Keratinocyte (primary cell): ENCODE measurements at places on chromosomes 3 and 15. TPM values are rescaled to one million over a fixed set of nuclear protein-coding genes. Genes with fewer than 3 reads are reported as not detected.

DNA sequence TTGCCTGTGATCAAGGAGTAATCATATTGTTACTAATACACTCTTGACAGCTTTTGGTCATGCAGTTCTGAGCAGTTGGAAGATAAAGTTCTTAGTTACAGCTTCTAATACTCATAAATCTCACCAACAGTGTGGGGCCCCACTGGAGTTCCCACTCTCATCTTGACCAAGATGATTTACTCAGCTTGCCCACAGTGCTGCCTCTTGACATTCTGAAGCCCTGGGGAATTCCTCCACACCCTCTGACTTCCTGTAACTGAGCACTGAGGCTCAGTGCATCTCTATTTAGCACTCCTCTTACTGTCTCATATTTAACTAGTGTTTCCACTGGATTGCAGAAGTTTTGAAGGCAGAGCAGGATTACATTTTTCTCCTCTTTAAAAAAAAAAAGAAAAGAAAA, 1.9 kb upstream of the ARL6IP5 start:
- no peak for DNase-seq

DNA sequence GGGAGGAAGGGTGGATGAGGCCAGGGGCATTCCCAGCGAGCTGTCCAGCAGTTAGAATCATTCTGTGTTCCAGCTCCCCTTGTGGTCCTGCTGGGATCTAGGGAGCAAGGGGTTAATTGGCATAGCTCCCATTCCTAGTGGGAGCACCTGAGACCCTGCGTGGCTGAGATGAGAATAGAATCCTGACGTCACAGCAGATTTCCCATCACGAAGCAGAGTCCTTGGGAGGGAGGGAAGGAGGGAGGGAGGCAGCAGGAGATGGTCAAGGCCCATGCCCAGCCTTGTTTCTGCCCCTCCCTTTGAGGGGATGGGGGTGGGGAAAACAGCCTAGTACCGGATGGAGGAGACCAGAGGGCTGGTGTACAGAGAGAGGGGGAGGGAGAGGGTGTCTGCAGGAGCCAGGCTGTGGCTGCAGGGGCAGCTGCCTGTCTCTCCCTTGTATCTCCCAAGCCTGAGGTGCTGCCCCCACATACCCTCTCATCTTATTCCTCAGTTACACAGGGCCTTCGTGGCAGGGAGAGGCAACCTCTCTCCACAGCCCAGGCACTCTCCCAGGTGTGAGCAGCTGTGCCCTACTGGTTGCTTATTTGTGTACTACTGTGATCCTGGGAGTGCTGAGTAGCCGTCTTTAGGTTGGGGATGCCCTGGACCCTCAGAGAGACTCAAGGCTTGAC, 5.4 kb downstream of the TYRO3 start:
- no peak for DNase-seq

DNA sequence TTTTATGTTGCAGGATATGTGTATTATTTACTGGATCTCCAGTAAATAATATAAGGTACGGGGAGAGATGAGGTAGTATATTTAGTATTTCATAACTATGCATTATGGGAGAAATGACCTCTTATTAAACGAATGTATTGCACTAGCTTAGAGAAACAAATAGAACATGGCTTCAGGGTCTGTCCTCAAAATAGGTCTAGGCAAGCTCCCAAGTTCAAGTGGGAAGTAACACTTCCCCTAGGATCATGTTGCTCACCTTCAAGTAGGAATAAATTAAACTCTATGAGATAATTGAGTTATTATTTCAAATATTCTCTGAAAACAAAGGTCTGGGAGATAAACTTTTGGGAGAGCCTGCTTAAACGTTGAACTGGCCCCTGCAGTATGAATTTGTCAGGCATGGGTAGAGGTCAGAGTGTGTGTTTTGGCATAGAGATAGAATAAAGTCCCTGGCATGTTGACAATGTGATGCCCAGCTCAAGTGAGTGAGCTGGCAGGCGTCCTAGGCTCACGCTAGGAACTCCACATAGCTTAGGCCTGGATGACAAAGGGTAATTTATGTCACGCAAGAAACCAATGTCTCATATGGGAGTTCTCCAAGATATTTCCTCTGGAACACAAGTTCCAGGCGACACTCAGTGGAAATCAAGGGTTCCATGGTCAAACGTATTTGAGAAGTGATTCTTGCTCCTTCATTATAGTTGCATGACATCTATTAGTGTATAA, 236.8 kb downstream of the CACNA2D3 start:
- DNase-seq = no peak

ATP13A4 gene
- 0.02 to 0.16 TPM (median 0.13 TPM) in 3 replicates for polyA plus RNA-seq

DNA sequence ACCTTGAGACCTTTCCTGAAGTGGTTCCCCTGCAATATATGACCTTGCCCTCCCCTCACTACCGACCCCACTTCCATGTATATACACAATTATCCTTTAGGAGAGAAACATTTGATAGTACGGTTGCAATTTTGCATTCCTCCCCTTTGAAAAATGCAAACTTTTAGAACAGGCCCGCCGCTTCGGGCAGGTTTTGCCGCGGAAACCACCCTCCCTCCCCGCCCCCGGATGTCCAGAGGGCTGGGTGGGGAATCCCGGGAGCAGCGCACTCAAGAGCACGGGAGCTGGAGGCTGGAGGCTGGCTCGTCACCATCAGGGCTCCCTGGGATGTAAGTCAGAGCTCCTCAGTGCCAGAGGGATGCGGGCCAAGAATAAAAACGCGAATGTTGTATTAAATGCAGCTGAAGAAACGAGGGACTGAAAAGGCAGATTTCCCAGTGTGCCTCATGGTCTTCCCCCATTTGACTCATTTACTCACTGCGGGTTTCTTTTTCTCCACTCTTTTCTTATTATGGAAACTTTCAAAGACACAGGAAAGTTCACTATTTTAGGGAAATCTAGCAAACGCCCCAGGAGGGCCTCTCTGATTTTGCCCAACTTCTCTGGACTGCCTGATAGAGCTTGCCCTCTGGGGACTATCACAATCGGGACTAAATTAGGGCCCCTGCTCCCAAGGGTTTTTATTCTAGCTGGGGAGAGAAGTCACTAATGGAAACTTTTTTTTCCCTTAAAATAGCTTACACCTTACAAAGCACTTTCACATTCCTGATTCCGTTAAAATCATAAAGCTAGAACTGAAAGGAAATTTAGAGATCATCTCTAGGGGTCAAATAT, 2.9 kb upstream of the USP3 start:
- DNase-seq = no peak

DNA sequence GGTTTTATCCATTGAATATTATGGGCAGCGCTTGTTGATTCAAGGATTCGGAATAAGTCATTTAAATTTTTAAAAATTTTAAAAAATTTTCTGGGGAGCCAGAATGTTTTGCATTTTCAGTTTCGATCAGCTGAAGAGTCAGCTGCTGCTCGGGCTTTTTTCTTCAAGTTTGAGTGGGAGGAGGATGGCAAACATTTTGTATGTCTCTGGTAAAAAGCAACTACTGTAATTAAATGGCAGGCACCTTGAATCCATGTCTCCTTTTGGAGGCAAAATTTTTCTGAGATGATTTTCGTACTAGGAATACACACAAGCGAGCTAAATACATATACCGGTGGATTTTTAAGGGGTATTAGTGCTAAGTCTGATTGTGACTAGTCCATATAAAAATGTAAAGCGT, 612 bp downstream of the C3orf38 start:
- DNase-seq = no peak

DNA sequence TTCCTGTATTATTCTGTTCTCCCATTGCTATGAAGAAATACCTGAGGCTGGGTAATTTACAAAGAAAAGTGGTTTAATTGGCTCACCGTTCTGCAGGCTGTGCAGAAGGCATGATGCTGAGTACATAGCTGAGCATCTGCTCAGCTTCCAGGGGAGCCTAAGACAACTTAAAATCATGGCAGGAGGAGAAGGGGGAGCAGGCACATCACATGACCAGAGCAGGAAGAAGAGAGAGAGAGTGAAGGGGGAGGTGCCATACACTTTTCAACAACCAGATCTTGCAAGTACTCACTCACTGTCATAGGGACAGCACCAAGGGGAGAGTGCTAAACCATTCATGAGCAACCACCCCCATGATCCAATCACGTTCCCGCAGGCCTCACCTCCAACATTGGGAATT, 184.4 kb downstream of the GOLGA8K start:
- DNase-seq = no peak
